ENCODE measurements at places on chromosomes 2 and 18.

- DNase-seq, result no peak
Measured at GRCh38 chr2:118994778-118995177, 52.8 kb downstream of the MARCO start.

GRCh38 chr2:33358878-33359277 is 117.6 kb upstream of the RASGRP3 start:
- no peak for DNase-seq

DNA sequence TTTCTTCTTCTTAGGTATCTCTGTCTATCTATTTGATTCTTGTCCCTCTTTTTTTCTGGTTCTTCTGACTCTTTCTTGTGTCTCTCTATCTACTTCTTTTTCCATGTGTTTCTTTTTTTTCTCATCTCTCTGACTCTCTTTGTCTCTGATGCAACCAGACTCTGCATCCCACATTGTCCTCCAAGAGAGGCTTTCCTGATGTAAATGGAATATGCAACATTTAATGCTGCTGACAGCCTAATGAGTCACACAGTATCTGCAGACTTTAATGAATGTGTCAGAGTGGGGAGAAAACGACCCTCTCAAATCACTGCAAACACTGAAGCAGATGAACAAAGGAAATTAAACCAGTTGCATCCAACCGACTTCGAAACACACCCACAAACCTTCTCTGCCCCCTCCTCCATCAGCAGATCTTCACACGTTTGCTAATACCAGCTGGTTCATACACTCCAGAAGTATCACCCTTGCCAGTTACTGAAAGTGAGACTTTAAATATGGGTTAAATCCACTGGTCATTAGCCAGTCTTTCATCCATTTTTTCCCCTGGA is 351.5 kb downstream of the TXNL1 start:
- peak; percentile 42 for DNase-seq

DNA sequence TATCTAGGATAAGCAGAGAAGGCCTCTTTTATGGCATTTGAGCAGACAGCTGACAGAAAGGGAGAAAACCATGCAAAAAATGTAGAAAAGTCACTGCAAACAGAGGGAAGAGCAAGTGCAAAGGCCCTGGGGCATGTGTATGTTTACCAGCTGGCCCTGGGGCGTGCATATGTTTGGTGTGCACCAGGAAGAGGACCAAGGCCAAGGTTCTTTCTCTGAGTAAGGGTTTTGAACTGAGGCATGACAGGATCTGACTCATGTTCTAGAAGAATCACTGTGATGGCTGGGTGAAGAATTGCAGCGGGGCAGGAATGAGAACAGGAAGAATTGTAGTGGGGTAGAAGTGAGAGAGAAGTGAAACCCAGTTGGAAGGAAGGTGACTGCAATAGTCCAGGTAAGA is 69.6 kb downstream of the STEAP3 start:
- DNase-seq, result peak; percentile 46

DNA sequence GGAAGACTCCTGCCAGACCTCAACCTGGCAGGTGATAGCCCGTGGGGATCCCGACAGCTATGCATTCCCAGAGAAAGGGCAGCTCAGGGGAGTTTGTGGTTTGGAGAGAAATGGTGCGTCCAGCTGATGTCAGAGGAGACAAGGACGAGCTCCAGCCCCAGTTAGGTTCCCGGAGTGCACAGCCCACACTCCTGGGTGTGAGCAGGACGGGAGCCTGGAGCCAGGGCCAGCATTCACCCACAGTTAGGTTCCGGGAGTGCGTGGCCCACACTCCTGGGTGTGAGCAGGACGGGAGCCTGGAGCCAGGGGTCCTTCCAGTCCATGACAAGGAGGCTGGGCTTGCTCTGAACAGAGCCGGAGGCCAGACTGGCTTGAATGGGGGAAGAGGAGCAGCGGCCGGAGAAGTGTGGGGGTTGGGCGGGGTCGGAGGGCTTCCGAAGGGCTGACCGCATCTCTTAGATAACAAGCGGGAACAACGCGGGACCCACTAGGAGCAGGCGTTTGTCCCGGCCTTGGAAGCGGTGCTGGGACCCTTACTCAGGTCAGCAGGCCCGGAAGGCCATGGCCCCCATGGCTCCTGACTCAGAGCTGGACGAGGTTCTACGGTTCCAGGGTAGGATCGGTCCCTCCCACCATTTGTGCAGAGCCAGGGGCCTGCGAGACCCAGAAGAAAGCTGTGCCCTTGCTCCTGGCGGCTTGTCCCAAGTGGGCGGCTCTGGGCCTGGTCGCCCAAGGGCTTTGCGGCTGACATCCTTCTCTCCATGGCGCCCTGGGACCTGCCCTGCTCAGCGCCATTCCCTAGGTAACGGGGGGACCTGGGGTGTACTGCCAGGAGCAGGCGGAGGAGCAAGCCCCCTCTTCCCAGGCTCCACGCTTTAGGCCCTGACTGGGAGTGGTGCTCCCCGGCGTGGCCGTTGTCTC is 185.6 kb downstream of the RTP5 start:
- no peak for DNase-seq

GRCh38 chr2:172282944-172283343 is 144.4 kb upstream of the ITGA6 start:
- DNase-seq, result peak; percentile 98

DNA sequence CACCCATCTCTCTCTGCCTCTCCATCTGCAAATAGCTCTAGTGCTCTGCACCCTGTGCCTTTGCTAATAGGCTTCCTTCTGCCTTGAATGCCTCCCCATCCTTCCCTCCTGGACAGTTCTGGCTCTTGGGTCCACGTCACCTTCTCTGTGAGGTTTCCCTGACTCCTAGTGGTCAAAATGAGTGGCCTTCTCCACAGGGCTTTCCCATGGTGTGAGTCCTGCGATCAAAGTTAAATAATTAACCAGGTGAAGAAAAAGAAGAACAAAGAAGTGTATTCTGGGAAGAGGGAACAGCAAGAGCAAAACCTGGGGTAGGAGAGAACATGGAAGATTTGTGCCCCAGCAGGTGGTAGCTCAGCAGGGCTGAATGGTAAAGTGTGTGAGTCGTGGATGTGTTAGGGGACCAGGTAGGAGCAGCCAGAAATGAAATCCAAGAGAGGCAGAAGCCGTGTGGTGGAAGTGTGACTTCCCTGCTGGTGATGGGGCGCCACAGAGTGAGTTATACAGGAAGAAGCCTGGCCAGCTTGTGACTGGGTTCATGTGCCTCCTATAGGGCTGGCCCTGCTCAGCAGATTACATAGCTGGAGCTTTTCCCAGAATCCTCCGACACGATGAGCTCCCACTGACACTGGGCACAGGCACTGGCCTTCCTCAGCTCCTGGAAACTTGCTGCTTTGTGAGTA is 93.8 kb upstream of the LDAH start:
- peak; percentile 19 for DNase-seq

DNA sequence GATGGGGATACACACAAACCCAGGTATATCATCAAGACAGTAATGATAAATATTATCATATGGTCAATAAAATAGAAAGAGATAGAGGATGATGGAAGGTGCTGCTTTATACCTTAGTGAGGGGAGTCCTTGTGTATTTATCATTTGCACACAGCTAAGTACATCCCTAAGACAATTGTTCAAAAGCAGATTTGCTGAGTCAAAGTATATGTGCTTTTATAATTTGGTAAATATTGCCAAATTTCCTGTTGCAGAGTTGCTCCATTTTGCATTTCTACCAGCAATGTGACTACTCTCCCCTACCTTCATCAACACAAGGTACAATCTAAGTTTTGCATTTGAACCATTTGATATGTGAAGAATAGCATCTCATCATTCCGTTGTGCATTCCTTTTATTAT is 22.6 kb upstream of the PLEK start:
- no peak for DNase-seq

- DNase-seq, result no peak
Measured at GRCh38 chr2:159279700-159280099, 6.8 kb downstream of the WDSUB1 start.

GRCh38 chr2:6800553-6800952 is 65.2 kb downstream of the CMPK2 start:
- DNase-seq, result peak; percentile 0

DNA sequence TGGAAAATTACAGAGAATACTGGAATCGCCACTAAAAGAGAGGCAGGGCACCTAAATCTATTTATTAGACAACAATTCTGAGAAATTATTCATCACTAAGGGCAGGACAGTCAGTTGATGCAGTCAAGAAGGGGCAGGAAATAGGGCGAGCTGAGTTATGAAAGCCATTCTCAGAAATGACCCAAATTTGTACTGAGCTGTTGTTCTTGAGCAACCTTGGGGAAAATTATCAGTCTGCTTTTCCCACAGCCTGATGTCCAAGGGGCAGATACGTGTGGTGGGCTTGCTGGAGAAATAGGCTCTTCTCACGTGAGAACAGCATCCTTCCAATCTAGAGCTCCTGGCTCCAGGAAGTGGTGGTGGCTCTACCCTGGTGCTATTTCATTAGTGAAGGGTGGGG is 38.6 kb downstream of the STON1 start:
- DNase-seq, result no peak

- DNase-seq, result peak; percentile 81
Measured at GRCh38 chr2:100365434-100365833, 43.1 kb upstream of the LONRF2 start.

DNA sequence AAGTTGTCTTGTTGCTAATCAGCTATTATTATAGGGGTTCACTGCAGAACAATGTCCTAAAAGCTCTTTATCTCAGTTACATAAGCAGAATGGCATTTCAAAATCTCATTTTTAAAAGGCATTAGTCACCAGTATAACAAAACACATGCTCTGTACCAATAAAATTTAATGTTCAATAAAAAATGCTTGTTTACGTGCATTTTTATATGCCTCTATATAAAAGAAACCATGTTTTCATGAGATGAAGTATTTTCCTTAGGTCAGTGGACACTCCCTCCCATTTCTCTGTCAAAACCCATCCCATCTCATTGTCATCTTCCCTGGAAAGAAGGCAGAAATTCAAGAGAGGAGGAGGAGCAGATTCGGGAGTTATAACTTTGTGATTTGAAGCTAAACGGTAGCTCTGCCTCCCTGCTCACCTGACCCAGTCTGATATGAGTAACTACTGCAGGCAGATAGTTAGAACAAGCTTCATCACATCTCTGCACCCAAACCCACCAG is 231.9 kb upstream of the SIX2 start:
- DNase-seq, result peak; percentile 70

- DNase-seq, result no peak
Measured at GRCh38 chr2:106931717-106932335, 45.9 kb upstream of the ST6GAL2 start.

- no peak for DNase-seq
Measured at GRCh38 chr2:85276571-85277118, 51.1 kb downstream of the TGOLN2 start.

DNA sequence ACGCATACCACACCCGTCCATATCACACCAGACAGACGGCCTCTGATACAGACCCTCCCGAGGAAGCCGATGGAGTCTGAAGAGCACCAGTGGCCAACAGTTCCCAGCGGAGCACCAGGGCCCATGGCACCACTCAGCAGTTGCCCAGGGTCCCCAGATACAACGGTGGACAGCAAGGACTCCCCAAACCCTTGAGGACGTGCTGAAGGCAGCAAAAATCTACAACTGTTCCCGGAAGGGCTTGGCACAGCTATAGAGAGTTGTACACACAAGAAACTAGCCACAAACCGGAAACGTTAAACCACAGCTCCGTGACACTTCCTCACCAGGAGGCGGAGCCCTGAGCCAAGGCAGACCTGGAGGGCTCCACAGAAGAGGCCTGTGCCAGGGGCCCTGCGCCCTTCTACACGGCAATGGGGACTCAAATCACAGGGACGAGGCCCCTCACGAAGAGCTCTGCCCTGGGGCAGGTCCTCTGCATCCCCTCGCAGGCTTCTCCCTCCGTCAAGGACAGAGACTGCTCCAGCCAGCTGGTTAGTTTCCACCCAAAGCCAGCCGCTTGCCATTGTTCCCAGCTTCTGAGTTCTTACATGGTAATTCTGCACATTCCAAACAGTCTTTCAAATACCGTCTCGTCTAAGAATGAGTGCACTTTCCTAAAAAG is 133.4 kb downstream of the HDAC4 start:
- peak; percentile 80 for DNase-seq

GRCh38 chr18:21820033-21820810 is 79.6 kb downstream of the MIB1 start:
- peak; percentile 41 for DNase-seq

DNA sequence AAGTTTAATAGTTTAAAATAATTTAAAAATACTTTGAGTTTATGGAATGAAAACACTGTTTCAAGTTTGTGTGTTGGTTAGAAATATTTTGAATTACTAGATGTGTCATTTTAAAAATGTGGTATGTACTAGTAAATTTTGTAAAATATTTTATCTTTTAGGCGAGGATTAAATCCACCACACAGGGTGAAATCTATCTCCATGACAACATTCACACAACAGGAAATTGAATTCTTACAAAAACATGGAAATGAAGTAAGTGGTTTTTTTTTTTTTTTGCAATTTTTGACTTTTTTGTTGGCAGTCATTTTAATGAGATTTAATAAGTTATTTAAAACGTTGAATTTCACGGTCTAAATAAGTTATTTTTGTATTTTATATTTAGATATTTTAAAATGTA is 19.4 kb downstream of the AGFG1 start:
- no peak for DNase-seq

DNA sequence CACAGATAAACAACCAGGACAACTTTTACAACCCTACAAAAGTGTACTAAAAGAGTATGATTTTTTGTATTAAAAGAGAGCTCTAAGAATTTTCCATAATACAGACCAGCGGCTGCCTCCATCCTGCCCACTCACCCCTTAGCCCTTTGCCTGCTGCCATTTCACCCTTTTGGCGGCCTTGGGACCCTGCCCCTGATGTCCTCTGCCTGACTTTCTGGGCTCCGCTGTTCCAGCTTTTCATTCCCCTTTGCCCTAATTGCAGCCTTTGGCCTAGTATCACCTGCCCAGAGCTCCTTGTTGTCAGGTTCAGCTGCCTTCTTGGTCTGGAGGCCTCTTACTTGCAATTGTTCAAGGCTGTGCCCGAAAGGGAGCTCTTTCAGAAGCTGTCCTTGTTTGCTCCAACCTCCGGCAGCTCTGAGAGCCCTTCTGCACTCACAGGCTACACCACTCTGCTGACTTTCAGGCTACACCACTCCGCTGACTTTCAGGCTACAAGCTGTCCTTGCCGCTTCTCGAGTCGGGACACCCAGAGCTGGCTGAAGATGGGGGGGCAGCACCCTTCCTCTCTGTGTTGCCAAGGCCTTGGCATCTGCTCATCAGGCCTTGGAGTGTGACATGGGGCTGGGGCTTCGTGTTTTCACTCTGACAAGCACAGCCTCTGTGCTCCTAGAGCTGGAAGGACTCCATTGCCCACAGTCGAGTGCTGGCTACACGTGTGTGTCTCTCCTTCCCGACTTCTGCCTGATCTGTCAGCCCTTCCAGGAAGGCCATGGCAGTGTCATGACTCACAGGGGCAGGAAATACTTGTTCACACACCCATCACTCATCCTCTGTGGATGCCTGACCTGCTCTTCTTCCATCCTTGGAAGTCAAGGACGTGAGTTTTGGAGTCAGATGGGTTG is 43.1 kb upstream of the HDAC4 start:
- DNase-seq, result peak; percentile 44

- peak; percentile 37 for DNase-seq
Measured at GRCh38 chr2:150127346-150127990, 360.0 kb downstream of the RND3 start.

- DNase-seq, result peak; percentile 53
Measured at GRCh38 chr18:45874491-45875184, 49.2 kb downstream of the SIGLEC15 start.
